ENCODE measurements at places on chromosomes 3 and 15.

DNA sequence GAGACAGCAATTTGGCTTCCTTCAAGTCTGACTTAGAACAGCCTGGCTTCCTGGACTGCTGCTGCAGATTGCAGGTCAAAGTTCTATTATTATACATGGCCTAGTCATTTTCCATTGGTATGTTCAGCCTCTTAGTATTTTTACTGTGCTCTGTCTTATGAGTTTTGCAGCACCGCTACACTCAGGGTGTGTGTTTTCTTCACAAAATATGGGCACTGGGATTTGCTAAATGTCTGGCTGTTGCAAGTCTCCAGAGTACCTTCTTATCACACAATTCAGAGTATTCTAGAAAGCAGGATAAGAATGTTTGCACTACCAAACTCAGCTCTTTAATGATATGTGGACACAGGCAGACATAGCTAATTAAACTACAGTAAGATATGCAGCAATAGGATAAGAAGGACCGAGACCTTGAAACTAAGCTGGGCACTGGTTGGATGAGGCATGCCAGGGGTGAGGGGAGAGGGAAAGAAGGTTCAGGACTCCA is 203.0 kb upstream of the PDZRN3 start:
- no peaks in the 10 kb centered on the region for H3K36me3 ChIP-seq
- H3K4me1 ChIP-seq = no peaks in the 10 kb centered on the region
- ATAC-seq = no peak

- H3K4me3 ChIP-seq = peak overlapping the region; percentile 56
- no peak for ATAC-seq
- peak overlapping the region; percentile 90 for H3K27ac ChIP-seq
- H3K4me1 ChIP-seq = peaks cover 30% of the 10 kb centered on the region
Measured at GRCh38 chr15:82833362-82833682, 23.9 kb downstream of the WHAMM start.

DNA sequence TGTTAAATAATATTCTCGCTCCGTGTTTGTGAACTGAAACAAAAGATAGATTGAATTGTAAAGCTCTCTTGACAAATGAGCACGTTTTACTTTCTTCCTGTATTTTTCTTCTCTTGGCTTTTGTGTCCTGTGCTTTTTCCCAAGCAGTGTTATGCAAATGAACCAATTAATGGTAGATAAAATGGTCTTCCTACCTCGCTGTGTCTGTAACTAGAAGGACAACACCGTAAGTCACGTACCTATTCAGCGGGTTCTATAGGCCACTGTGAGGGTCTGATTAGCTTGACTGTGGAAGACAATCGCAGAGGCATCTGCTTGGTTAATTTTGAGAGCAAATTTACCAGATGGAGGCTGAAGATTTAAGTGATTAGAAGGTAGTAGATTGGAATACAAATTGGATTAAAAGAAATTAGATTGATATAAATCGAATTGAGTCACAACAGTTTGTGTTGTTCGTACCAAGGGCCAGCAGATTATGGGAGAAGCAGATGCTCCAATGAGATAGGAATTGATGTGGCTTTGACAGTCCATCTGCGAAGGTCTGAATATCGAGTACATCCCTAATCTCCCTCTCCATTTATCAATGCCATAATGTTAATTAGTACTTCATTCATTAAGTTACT is 40.2 kb downstream of the ROBO2 start:
- H3K27ac ChIP-seq = no peak overlapping the region
- no peaks in the 10 kb centered on the region for H3K4me1 ChIP-seq

DNA sequence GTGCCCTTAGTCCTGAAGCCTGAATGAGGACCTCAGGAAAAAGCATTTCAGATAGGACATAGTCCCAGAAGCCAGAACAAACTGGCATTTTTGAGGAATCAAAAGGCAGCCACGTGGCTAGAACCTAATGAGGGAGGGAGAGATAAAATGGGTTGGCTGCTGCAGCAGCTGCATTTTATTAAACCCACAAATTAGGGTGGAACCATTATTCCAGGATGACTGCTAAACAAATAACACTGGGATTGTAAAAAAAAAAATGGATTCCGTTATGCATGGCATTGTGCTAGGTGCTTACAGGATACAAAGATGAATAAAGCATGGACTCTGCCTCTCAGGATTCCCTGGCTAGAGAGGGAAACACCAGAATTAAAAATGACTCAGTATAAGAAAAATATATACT is 141.5 kb downstream of the SATB1 start:
- H3K4me1 ChIP-seq = no peaks in the 10 kb centered on the region
- ATAC-seq = no peak
- no peak overlapping the region for H3K27ac ChIP-seq
- H3K27me3 ChIP-seq = peaks cover 37% of the 10 kb centered on the region
- no peaks in the 10 kb centered on the region for H3K36me3 ChIP-seq

DNA sequence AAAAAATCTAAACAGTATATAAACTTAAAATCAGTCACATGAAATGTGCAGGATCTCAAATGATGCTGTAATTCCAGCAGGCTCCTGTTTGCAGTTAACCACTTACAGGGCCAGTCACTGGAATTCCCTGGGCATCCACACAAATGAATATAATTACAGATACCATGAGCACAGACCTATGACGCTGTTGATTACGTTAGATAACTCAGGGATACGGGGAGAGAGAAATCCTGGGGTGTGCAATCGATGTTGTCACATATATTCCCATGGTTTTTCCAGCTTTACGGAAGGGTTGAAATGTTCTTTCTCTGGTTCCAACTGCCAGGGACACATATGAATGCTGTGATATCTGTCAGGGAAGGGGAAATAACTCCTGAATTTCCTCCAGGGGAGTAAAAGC is 100.8 kb downstream of the RORA start:
- no peaks in the 10 kb centered on the region for H3K27me3 ChIP-seq
- H3K4me3 ChIP-seq = no peak overlapping the region
- H3K27ac ChIP-seq = no peak overlapping the region

- ATAC-seq = no peak
- peaks cover 9% of the 10 kb centered on the region for H3K27me3 ChIP-seq
- H3K4me1 ChIP-seq = peaks cover 7% of the 10 kb centered on the region
- no peak overlapping the region for H3K27ac ChIP-seq
- no peaks in the 10 kb centered on the region for H3K36me3 ChIP-seq
Measured at GRCh38 chr15:81825136-81825535, 220.7 kb downstream of the MEX3B start.

DNA sequence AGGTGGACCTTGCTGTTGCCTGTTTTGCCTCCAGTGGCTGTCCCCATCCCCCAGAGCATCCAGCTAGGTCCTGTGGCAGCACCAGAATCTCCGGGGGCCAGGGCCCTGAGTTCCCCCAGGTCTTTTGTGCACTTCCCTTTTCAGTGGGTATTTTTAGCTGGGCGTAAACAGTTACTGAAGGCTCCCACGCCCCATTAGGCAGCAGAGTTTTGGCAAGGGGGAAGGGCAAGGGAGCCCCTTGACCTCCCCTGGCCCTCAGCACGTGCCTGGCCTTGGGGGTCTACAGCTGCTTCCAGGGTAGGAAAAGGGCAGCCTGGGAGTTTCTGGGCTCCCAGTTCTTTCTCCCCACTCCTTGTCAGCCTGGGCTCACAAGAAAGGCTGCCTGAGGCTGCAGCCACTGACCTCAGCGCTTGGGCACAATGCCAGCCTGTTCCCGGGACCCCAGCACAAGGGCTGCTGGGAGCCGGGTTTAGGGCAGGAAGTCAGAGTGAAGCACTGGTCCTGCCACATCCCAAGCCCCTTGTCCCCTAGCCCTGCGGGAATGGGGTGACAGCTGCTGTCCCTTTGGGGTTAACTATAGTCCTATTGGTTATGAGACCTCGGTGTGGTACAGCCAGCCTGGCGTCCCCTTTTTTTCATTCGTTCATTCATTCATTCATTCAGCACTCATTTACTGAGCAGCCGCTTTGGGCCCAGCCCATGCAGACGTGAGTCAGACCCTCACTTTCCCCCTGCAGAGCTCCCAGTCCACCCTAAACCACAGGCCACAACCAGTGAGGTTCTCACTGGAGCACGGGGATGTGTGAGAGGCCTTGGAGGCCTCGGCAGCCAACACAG is 8.4 kb downstream of the CSK start:
- H3K27ac ChIP-seq = peak overlapping the region; percentile 82
- peaks cover 95% of the 10 kb centered on the region for H3K4me1 ChIP-seq
- no peaks in the 10 kb centered on the region for H3K27me3 ChIP-seq
- peaks cover 26% of the 10 kb centered on the region for H3K36me3 ChIP-seq
- H3K4me3 ChIP-seq = peak overlapping the region; percentile 91

DNA sequence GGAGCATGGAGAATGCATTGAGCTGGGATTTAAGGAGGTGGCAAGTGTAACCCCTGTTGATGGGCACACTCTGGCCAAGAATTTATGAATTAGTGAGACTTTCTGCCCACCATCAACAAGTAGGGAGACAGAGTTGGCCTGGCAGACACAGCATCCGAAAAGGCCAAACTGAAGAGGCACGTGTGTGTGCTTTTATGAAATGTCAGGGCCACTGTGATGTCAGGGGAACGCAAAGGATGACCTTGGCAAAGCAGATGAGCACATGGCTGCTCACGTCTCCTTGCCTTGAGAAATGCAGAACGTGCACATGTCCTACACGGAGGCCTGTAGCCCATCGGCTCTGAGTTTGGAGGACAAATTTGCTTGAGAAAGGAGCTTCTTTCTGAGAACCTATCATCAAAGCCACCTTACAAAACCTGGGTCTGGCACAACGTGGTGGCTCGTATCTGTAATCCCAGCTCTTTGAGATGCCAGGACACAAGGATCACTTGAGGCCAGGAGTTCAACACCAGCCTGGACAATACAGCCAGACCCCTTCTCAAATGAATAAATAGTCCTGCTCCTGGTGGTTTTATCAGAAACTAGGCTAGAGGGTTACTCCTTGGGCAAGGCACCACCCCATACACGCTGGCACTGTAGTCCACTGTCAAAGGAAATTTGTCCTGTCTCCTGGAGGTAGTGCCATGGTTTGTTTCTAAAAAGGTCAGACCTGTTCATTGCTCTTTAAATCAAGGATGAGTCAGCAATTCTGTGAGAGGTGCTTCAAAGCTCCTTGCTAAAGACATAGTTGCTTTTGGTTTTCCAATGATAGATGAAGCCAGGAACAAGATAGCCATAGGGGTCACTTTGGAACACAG is 941 bp upstream of the SH3BP5 start:
- peaks cover 49% of the 10 kb centered on the region for H3K4me1 ChIP-seq
- peaks cover 4% of the 10 kb centered on the region for H3K36me3 ChIP-seq
- peak overlapping the region; percentile 90 for H3K27ac ChIP-seq
- H3K4me3 ChIP-seq = peak overlapping the region; percentile 95

DNA sequence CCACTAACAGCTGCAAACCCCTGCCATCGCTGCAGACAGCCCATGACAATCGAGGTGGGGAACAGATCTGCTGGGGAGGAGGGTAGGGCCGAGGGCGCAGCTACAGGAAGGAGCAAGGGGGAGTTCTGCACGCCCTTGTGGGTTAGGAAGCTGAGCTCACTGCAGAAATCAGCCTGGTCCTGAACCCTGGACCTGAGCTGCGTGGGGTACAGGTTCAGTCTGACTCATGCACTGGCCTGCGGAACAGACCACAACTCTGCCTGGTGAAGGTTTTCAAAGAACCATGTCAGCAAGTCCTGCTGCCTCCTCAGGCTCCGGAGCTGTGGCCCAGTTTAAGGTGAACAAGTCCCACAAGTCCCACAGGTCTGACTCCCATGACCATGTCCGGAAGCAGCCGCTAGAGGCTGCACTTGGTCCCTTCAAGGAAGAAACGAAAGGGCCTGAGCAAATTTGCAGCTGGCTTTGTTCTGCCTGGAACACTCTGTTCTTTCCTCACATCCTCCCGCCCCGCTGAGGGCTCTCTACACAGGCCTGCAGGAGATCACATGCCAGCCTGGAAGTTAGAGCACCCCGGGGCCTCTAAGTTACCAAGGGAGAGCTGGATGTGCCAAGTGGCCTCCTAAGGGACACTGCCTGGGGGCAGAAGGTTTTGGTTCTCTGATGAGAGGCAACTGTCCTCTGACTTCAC is 49.4 kb upstream of the AKAP13 start:
- no peaks in the 10 kb centered on the region for H3K36me3 ChIP-seq
- peak overlapping the region; percentile 97 for H3K27ac ChIP-seq

DNA sequence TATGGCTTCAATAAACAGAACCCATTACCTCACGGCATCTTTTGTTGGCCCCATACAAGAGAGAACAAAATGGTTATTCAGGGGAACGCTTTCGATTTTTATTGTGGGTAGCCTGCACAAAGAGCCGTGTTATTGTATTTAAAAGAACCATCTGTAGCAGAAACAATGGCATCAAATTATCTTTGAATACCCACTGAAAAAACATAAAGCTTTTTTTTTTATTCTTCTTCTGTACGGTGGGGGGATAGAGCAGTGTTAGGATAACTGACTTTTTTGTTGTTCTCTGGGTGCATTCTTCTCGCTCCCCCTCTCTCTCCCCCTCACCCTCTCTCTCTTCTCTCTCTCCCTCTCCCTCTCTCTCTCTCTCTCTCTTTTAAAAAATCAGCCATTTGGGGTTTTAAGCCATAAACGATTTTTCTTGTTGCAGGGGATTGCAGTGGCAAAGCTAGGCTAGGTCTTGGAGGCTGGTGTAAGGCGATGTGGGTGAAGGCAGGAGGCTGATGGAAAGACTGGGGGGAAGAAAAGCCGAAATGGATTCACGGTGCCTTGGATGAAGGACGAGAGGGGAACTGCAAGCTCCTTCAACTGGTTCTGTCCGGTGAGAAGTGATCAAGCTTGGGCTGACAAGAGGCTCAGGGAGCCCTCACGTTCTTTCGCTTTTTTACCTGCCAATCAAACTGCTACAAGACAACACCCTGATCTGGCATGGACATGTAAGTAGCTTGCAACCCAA is 12.4 kb upstream of the SOX2 start:
- H3K4me1 ChIP-seq = peaks cover 36% of the 10 kb centered on the region
- H3K4me3 ChIP-seq = no peak overlapping the region
- peaks cover 93% of the 10 kb centered on the region for H3K27me3 ChIP-seq
- no peaks in the 10 kb centered on the region for H3K36me3 ChIP-seq
- no peak overlapping the region for H3K27ac ChIP-seq

DNA sequence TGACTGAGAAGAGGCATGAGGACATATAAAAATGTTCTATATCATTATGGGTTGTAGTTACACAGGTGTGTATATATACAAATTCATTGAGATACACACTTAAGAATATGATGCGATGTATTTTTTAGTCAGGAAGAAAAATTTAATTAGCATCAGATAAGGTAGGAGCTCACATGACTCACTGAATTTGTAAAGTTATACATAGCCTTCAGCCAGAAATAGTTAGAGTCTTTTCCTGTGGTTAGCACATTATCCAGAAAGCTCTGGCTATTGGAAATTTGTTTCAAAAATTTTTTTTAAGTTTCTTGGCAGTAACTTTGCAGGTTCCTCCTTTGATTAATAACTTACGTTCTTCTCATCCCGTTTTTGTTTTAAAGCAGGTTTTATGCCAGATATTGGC is 88.6 kb downstream of the STT3B start:
- no peak for ATAC-seq
- peaks cover 50% of the 10 kb centered on the region for H3K36me3 ChIP-seq
